ENCODE measurements at places on chromosomes 2 and 18. TPM values are rescaled to one million over a fixed set of nuclear protein-coding genes. Genes with fewer than 3 reads are reported as not detected.

The SKA1 gene
- 29.2 TPM for total RNA-seq

The TUBA3E gene
- not detected for total RNA-seq

The SLC8A1 gene
- total RNA-seq, result 0.63 TPM

The LCT gene
- not detected for total RNA-seq

The STPG4 gene
- total RNA-seq, result not detected

The UGT1A10 gene
- not detected for total RNA-seq

The SCN9A gene
- total RNA-seq, result 0.90 TPM

The POMC gene
- 4.4 TPM for total RNA-seq

The KHK gene
- total RNA-seq, result 3.3 TPM

The IL1B gene
- not detected for total RNA-seq

The ARL6IP6 gene
- total RNA-seq, result 54.9 TPM

The FLACC1 gene
- total RNA-seq, result not detected

The PLEKHH2 gene
- total RNA-seq, result 2.1 TPM

The BMP10 gene
- not detected for total RNA-seq

The XDH gene
- total RNA-seq, result 1.3 TPM

The GPAT2 gene
- total RNA-seq, result 0.44 TPM

The GLI2 gene
- total RNA-seq, result 41.4 TPM

The TMEM18 gene
- 18.8 TPM for total RNA-seq

The RIT2 gene
- 0.26 TPM for total RNA-seq

The CCDC178 gene
- total RNA-seq, result not detected

The PSMA8 gene
- total RNA-seq, result not detected

The GALNT14 gene
- 4.2 TPM for total RNA-seq

The SLC9A4 gene
- not detected for total RNA-seq

The NEU2 gene
- not detected for total RNA-seq

The C1QL2 gene
- 0.28 TPM for total RNA-seq

The CREG2 gene
- total RNA-seq, result 0.03 TPM

The YES1 gene
- total RNA-seq, result 69.4 TPM

The GPBAR1 gene
- total RNA-seq, result not detected

The DYNAP gene
- total RNA-seq, result not detected

The ANKRD53 gene
- not detected for total RNA-seq

The RMDN2 gene
- total RNA-seq, result 1.4 TPM

The TMEM127 gene
- 13.8 TPM for total RNA-seq

The TAF4B gene
- 19.1 TPM for total RNA-seq

The FAM228A gene
- 0.18 TPM for total RNA-seq

The LAPTM4A gene
- 122 TPM for total RNA-seq
